Hematopoietic multipotent progenitor cell treated with erythropoietin and hydrocortisone succinate and interleukin-3 and kit ligand, for 17 days (in vitro differentiated cells): ENCODE measurements at places on chromosomes 4 and X.

- DNase-seq, result peak; percentile 39
Observed at GRCh38 chrX:154797006-154797405, 8.3 kb downstream of the MPP1 start.

DNA sequence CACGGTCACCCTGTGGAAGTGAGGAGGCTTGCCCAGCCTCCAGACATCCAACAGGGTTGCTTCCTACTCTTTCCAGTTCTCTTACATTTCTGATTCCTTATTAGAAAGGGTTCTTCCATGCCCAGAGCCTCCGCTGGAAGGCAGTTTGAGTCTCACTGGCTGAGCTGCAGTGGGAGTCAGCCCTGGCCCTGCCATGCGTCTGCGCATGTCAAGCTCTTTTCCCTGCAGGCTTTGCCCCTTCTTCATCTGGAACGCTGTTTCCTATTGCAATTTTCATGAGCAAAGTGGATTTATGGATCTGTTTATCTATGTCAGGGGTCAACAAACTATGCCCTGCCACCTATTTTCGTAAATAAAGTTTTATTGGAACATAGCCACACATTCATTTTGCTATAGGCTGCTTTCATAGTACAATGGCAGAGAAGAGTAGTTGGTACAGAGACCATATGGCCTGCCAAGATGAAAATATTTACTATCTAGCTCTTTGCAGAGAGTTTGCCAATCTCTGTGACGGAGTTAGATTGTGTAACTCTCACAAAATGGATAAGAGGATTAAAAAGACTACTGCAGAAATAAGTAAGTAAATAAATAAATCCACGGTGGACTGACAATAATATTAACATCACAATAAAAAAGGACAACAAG, 3.9 kb upstream of the CHRNA9 start:
- DNase-seq, result no peak

GRCh38 chr4:168384437-168385141, 66.0 kb upstream of the DDX60 start:
- DNase-seq, result peak; percentile 26

- DNase-seq, result no peak
Observed at GRCh38 chrX:97564496-97564895, 680.8 kb downstream of the RPA4 start.

GRCh38 chr4:186948361-186949242, 224.9 kb upstream of the FAT1 start:
- DNase-seq, result no peak

GRCh38 chr4:55530167-55530566, 16.5 kb downstream of the CLOCK start:
- DNase-seq, result no peak

DNA sequence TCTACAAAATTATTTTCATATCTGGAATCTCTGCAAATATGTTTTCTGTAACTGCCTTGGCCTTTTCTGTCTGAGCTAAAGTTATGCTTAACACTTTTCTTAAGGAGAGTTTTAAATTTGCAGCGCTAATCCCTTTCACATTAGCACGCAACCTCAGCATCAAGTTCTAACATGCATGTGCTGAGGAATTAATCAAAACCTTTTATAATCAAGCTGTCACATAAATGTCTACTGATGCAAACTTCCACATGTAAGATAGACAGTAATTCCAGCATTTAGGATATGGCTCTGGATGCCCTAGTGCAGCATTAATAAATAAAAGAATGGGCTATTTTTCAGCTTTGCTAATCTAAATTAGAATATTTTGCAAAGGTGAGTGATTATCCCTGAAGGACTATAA, 17.5 kb upstream of the NEIL3 start:
- no peak for DNase-seq

GRCh38 chrX:85114776-85115175, 111.1 kb downstream of the APOOL start:
- no peak for DNase-seq

GRCh38 chrX:119880552-119881437, 9.2 kb downstream of the NDUFA1 start:
- peak; percentile 51 for DNase-seq

GRCh38 chr4:88897180-88897579, 159.8 kb downstream of the FAM13A start:
- DNase-seq, result no peak

DNA sequence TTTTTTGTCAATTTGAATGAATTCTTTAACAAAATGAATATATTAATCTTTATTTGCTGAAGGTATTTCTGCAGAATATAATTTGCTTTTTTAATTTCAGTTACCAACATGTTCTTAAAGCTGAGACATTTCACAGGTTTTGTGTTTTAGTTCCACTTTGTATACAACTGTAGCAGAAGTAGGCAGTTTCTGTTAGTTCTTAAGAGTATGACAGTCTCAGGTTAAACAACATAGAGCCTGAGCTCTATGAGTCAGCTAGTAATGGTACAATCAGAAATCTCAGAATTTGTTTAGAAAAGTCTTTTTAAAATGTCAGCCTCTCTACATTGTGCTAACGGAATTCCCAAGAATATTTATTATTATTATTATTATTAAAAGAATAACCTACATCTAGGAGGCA, 50.4 kb downstream of the GSTCD start:
- DNase-seq, result no peak

GRCh38 chrX:104330966-104331365, 76.2 kb upstream of the ESX1 start:
- DNase-seq, result no peak

- no peak for DNase-seq
Observed at GRCh38 chrX:27404366-27404765, 58.8 kb downstream of the PPP4R3C start.

DNA sequence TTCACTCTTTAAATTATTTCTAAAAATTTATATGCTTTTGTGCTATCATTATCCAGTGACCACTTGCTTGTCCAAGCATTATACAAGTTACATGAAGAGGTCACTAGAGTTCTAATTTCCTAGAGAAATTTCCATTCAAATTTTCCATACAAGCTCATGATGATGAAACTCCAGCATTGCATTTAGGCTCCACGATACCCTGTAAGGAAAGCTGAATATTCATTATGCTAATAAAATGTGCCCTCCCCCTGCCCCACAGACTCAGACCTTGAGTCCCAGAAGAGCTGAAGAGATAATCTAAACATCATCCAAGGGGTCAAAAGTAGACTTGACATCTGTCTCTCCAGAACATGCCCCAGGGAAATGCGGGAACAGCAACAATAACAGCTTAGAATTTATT, 19.6 kb upstream of the FAM156A start:
- no peak for DNase-seq

GRCh38 chrX:87727620-87728019, 210.0 kb downstream of the KLHL4 start:
- no peak for DNase-seq

- DNase-seq, result no peak
Observed at GRCh38 chrX:50054147-50054546, 131.8 kb downstream of the CLCN5 start.

GRCh38 chr4:96025011-96025410, 185.1 kb downstream of the PDHA2 start:
- no peak for DNase-seq

GRCh38 chr4:112451831-112452230, 64.1 kb downstream of the NEUROG2 start:
- DNase-seq, result no peak

- no peak for DNase-seq
Observed at GRCh38 chr4:55851885-55852284, 1.6 kb upstream of the EXOC1 start.

DNA sequence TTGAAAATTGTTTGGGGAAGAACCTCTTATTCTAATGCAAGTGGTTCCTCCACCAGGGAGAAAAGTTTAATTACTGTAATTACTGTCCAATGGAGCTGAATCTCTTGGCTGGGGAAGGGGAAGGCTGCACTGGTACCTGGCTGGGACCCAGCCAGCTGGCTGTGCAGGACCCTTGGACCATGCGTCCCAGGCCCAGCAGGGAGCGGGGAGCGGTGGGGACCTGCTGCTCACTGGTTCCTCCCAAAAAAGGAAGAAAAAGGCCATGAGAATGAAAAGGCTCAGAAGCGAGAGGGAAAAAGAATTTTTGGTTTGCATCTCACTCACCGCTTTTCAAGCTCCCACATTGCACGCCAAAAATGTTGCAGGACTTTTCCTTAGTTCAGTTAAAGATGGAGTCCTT, 333.5 kb downstream of the FAM47B start:
- DNase-seq, result no peak

- no peak for DNase-seq
Observed at GRCh38 chr4:98689507-98690174, 31.2 kb upstream of the TSPAN5 start.

DNA sequence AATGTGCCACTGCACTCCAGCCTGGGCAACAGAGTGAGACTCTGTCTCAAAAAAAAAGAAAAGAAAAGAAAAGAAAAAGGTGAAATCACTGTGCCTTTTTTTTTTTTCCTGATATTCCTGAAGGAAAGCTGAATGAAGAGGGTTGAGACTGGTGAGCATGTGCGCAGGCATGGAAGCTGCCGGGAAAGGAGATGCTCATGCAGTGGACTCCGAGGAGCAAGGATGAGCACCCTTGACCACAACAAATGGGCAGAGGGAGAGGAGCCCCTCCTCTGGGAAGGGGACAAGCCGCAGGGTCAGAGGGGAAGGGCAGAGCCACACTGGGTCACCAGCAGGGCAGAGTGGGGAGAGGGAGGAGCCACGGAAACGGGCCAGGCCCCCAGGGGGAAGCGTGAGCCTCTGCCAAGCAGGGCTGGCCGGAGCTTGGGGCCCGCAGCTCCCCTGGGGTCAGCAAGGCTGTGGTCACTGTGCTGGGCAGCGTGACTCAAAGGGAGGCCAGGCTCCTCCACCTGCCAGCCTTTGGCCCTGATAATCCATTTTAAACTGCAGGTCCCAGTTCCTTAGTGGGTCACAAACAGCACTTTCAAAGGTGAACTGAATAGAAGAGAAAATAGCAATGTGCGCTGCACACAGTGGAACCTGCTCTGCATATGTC, 79.8 kb downstream of the NAT8L start:
- DNase-seq, result no peak

GRCh38 chr4:22607382-22607781, 85.4 kb upstream of the GBA3 start:
- no peak for DNase-seq

GRCh38 chrX:12885508-12885907, 18.6 kb downstream of the TLR7 start:
- no peak for DNase-seq

DNA sequence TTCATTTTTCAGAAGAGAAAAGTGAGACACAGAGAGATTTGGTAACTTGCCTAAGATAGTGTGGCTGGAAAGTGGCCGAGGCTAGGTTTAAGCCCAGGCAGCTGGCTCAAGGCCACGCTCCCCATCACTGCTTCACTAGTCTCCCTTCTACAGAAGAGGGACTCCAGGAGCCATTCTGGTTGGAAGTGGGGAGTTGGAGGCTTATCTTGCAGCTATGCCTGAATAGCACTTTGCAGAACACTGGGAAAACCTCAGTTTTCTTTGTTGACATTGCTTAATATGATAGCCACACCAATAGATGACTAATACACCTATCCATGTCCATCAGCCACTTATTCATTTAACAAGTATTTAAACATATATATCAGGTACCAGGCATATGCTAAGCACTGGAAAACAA, 18.5 kb downstream of the LRRC66 start:
- DNase-seq, result no peak

- DNase-seq, result no peak
Observed at GRCh38 chr4:113073451-113074005, 24.1 kb downstream of the ANK2 start.

- DNase-seq, result no peak
Observed at GRCh38 chrX:110180928-110181310, 137.0 kb downstream of the AMMECR1 start.

DNA sequence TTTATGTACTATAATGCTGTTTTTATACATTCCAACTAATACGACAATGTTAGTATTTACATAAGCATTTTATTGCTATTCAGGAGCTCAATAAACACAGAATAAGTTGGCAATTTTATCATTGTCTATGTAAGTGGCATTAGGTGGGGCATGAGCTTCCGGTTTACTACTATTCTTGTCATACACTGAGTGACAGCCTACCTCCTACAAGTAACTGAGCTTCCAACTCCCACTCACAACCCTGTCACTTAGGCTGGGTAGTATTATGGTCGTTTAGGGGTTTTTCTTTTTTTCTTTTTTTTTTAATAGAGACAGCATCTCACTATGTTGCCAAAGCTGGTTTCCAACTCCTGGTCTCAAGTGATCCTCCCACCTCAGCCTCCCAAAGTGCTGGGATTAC, 7.4 kb downstream of the PPID start:
- DNase-seq, result no peak

GRCh38 chr4:8817813-8818062, 53.9 kb downstream of the HMX1 start:
- no peak for DNase-seq

GRCh38 chr4:37889849-37890800, 759 bp upstream of the TBC1D1 start:
- no peak for DNase-seq

DNA sequence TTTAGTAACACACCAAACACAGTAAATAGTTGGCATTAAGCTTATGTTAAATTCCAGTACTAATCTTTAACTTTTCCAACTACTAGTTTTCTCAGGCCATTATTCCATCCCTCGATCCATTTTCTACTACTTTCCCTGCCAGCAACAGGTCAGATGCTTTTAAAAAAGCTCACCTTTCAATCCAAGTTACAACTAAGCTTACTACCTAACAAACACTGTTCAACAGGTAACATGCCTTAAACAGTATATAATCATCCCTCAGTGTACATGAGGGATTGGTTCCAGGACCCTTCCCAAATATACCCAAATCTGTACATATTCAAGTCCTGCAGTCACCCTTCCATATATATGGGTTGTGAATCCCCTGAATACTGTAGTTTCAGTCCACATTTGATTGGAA, 5.5 kb downstream of the CCNA2 start:
- DNase-seq, result no peak

- DNase-seq, result no peak
Observed at GRCh38 chrX:70176938-70177533, at the start of gene DGAT2L6. DGAT2L6 (plus strand) TSS chrX:70177483; CDS start chrX:70177583, 100 bp downstream.

DNA sequence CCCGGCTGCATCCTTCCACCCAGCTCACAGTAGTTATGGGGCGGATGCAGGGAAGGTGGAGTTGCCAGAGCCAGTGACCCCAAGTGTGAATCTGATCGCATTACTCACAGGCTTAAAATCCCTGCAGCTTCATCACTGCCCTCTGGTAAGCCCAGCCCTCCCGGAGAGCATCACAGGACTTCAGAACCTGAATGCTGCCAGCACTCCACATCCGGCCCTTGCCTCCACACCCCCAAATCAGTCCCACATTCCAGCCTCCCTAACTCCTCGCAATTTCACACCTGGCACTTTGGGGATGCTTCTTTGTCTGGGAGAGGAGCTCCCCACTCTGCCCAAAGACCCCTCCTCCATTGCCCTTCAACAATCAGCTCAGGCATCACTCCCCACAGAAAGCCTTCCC, 15.6 kb downstream of the RASL11B start:
- DNase-seq, result no peak

DNA sequence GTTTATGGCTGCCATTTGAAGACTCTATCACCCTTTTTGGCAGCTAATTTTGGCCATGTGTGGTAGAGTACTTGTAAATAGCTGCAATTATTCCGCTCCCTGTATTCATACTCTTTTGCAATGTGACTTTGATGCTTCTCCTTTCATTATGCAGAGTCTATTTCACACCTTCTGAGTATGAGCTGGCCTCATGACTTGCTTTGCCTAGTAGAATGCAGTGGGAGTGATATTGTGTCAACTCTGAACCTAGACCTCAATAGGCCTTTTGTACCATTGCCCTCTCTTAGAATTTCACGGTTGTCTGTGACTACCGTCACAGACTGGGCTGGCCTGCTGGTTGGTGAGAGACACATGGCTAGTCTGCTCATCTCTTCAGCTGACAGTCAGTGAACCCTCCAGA, 118.8 kb downstream of the DDIT4L start:
- no peak for DNase-seq
